ENCODE measurements at places on chromosomes 5 and 9.

DNA sequence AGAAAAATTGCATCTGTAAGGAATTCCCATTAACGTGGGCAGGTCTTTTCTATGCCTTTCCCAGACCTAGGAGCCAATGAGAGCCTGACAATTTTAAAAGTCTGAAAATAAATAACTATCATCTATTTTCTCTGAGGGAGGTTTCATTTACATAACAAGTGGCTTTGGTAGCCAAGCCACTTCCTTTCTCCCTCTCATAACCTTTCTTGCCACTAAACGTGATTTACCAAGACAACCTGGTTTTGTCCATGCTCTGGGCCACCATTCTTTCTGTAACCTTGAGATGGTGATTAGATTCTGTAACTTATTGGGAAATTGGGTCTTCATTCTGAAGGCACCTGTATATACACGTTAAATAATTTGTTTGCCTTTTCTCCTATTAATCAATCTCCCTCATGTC is 1046.9 kb downstream of the CDH12 start:
- DNase-seq, result no peak

GRCh38 chr5:36880761-36881160 is 4.2 kb downstream of the NIPBL start:
- DNase-seq, result no peak

DNA sequence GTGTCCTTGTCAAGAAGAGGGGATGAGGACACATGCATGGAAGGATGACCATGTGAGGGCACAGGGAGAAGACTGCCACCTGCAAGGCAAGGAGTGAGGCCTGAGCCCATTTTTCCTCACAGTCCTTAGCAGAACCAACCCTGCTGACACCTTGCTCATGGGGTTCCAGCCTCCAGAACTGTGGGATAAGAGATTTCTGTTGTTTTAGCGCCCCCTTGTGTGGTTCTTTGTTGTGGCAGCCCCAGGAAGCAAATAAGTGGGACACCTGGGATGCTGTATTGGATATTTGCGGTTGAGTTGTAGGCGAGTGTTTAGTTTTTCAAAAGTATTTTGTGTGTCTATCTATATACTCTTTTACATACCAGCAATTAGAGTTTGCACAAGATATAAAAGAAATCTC is 206.4 kb downstream of the NXNL2 start:
- no peak for DNase-seq

GRCh38 chr5:124460642-124461041 is 285.8 kb downstream of the ZNF608 start:
- DNase-seq, result no peak

- DNase-seq, result no peak
Measured at GRCh38 chr9:19288081-19288480, 57.6 kb downstream of the DENND4C start.

DNA sequence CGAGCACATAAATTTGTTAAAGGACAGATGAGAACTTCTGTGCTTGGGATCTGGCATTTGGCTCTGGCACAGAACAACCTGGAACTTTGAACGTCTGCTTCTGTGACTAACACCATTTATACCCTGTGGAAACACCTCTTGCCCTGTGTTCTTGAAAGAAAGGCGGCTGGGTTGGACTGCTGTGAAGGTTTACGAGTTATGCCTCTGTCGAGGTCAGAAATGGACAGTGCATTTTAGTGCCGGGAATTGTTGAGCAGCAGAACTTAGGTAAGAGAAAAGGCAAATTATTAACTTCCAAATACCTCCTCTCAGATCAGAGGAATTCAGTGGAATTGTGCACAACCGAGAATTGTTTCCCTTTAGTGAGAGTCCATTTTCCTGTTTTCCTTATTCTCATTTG is 14.1 kb upstream of the INIP start:
- DNase-seq, result no peak

GRCh38 chr5:103706939-103707682 is 144.5 kb upstream of the NUDT12 start:
- no peak for DNase-seq

- DNase-seq, result no peak
Measured at GRCh38 chr9:131529597-131530545, 1.2 kb downstream of the UCK1 start.

DNA sequence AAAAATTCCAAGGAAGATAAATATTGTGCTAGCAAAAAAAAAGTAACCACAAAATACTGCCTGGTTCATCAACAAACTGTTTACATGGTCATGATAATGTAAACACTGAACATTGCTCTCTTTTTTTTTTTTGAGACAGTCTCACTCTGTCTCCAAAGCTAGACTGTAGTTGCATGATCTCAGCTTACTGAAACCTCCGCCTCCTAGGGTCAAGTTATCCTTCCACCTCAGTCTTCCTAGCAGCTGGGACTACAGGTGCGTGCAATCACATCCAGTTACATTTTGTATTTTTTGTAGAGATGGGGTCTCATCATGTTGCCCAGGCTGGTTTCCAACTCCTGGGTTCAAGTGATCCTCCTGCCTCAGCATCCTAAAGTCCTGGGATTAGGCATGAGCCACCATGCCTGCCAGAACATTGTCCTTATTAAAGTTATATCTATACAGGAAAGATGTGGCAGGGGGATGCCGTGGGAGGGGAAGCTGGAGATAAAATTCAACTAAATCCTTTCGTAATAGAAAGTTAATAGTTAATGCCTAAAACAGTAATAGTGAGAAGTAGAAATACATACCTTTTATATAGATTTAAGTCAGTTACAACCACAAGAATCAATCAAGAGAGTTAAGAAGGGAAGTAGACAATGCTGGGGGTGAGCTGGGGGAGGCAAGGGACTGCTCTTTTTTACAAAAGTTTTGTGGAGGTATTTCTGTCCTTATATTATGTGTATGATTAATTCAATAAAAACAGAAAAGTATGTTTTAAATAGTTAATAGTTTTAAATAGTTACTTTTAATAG is 52.3 kb downstream of the RGMB start:
- DNase-seq, result no peak

GRCh38 chr5:58649716-58650115 is 66.8 kb downstream of the RAB3C start:
- no peak for DNase-seq

GRCh38 chr5:173747876-173748275 is 131.4 kb upstream of the BOD1 start:
- DNase-seq, result no peak

DNA sequence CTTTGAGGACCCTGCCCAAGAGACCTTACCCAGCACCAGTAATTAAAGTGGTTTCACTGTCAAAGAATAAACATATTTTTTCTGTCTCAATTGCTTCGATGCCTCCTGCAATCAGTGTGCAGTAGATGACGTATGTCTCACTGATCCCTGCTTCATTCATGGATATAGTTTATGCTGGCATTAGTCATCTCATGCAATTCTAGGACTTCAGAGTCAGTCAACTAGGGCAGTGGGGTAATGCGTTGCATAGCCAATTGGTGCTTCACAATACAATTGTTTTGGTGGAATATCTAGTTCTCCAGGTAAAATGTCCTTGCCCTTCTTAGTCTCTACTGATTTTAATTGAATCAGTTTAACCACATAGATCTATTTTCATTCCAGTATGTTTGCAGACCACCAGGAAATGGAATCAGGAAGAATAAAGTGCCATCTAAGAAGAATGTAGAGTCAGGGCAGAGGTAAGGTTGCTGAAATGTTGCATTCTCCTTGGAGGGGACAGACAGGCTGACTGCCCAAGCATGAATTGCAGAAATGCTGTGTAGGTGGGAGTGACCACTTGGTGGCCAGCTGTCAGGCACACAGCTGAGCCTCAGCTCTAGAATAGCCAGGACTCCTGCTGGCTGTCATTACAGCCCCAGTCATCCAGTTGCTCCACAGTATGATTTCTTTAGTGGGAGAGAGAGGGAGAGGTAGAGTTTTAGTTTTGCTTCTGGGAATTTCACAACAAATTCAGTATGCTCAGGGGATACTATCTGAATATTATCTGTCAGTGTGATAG is 73.5 kb upstream of the MEGF10 start:
- no peak for DNase-seq

DNA sequence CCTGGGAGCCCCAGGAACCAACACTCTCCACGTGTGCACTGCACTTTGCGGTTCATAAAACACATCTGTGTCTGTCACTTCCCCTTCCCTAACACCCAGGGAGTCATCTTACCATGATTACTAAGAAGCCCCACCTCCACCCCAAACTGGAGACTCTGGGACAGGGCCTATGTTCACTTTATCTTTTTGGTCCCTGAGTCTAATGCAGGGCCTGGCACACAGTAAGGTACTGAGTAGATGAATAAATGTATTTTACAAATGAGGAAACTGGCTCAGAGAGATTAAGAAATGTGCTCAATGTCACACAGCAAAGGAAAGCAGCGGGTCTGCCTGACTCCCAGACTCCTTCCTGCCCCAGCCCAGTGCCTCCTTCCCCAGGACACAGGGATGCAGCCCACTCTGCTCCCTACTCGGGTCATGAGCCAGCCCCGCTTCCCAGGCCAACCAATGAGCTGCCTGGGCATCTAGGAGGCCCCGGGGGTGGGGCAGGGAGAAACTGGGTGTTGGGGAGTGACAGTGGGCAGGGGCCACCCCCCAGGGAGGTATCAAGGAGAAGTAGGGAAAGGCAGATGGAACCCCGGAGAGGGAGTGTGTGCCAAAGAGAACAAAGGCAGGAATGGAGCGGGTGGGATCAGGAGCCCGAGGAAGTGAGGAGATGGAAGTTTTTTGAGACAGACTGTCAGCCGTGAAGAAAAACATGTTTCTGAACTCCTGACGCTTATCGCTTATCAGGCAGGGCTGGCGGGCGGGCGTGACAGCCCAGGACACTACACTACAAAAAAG is 30.5 kb downstream of the SHB start:
- no peak for DNase-seq

GRCh38 chr5:2206293-2207108 is 323.8 kb upstream of the IRX4 start:
- no peak for DNase-seq

DNA sequence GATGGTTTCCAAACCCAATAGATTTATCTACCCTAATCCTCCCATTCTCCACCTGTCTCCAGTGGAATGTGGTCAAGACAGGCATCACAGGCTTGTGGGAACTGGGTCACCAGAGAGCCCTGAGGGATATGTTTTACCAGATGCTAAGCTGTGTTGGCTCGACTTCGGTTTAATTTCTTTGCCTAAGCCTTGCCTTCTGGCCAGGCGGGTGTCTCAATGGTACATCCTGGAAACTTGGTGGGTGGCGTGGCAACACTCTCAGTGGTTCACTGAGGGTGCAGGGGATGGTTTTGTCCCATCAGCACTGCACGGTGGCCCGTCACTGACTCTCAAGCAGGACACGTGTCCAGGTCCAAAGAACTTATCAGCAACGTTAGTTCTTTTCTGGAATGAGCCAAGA is 192.2 kb downstream of the TENT4A start:
- DNase-seq, result no peak

DNA sequence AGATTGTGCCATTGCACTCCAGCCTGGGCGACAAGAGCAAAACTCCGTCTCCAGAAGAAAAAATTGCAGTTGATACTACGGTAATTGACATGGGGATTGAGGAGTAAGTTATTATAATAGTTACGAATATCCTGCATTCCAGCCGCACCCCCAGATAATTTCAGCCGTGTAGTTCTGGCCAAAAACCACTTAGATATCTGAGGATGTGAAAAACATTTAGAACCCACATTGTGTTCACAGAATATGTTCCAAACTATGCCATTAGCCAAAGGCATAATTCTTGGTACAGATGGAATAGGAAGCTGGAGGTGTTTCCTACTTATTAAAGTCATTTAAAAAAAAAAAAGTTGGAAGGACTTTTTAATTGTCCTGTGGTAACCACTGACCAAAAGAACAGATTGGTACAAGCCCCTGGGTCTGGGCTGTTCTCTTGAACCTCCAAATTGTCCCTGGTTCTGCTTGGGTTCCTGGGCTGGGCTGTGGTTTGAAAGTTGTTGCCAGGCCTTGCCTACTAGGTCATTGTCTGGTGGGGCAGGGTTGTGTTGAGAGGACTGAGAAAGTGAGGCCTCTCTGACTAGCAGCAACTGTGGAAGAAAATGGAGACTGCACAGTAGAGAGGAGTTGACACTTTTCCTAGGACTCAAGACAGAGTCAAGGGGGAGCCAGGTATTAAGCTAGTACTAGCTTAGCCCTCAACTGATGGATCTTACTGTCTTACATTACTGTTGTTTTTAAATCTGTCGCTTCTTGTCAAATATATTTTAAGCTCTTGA is 198.8 kb downstream of the NR3C1 start:
- no peak for DNase-seq

- no peak for DNase-seq
Measured at GRCh38 chr9:124278054-124278540, 20.3 kb downstream of the NEK6 start.

GRCh38 chr9:89984214-89984613 is 379.4 kb downstream of the GADD45G start:
- no peak for DNase-seq

Data from C1 segment of cervical spinal cord (tissue), 14 donors.